ENCODE measurements at places on chromosomes 13 and 19.

GRCh38 chr19:23287620-23288019 is 37.4 kb upstream of the ZNF724 start:
- no peak for DNase-seq

DNA sequence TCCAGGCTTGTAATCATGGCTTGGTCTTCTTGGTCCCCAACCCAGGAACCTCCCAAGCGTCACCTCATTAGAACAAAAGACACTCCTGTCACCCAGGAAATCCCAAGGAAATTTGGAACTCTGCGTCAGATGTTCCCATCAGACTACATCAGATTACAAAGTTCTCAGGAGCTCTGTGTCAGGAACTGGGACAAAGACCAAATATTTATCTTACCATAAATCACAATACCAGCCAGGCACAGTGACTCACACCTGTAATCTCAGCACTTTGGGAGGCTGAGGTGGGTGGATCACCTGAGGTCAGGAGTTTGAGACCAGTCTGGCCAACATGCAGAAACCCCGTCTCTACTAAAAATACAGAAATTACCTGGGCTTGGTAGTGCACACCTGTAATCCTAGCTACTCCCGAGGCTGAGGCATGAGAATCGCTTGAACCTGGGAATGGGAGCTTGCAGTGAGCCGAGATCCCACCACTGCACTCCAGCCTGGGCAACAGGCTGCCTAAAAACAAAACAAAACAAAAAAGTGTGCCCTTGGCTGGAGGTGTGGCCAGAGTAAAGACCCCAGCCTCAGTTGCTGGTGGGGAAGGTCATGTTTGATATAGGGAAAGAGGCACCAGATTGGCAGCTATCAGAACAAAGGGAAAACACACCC is 16.7 kb upstream of the CCDC124 start:
- no peak for DNase-seq

GRCh38 chr13:59394496-59394895 is 769.2 kb downstream of the DIAPH3 start:
- no peak for DNase-seq

GRCh38 chr13:41019578-41020347 is 647 bp upstream of the ELF1 start:
- DNase-seq, result peak; percentile 55

DNA sequence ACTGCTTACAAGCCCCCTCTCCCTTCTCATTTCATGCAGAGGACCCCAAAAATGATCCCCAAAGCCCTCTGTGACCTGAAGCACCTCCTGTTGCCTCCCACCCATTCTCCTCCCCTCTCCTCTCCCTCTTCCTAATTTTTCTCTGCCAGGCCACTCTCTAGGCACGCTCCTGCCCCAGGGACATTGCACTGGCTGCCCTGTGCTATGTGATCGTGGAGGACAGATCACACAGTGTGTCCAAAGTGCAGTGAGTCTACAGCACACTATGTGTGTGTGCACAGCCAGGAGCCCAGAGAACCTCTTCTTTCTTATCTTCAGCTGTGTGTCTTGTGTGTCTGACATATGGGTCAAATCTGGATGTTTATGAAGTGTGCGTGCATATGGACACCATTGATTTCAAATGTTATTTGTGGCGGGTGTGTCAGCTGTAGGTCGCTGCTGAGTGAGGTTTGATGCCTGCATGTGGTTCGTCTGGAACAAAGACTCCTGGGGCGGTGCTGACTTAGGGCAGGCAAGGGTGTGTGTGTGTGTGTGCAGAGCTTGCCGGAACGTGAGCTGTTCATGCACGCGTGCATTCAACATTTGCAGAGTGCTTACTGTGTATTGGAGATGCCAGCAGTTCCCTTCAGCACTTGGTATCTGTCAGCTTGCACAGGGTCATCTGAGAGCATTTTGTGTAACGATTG is 2.1 kb upstream of the KLHL26 start:
- DNase-seq, result no peak

GRCh38 chr13:82407321-82407720 is 1475.0 kb downstream of the SLITRK1 start:
- no peak for DNase-seq

DNA sequence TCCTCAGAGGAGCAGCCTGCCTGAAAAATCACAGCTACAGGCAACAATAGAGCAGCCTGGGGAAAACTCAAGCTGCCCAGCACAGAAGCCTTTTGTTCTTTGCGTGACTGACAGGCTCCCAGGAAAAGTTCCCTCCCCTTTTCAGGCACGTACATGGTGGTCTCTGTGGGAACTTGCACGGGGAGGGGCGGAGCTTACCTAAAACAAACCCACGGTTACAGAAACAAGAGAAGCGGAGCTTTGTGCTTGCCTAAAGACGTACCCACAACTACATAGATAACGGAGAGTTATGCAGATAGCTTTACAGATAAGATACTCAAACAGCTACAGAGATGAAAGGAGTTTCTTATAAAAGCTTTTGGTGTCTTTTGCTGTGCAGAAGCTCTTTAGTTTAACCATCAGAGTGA is 11.4 kb downstream of the ETFB start:
- DNase-seq, result no peak

DNA sequence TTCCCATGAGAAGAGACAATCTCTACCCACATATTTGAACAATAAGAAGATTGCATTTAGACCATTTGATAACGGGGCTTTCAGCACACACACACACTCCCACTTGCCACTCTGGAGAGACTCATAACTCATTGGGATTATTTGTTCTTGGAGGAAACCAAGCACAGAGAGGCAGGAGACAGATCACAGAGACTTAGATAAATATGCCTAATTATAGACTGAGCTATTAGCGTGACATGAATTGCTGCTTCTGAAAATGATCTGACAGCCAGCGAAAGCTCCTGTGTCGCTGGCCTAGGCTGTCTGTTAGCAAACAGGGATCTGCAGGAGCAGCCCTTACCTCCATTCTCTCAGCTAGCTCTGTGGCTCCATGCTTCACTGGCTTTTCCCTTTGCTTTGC is 111.4 kb downstream of the CCNA1 start:
- DNase-seq, result no peak

- no peak for DNase-seq
Observed at GRCh38 chr19:44973982-44974735, 19.0 kb downstream of the CLPTM1 start.
